ENCODE measurements at places on chromosomes 7 and 10.

GRCh38 chr10:114057855-114058254 lies 14.2 kb downstream of the ADRB1 start:
- DNase-seq = no peak

GRCh38 chr7:70071766-70072165 lies 473.5 kb downstream of the AUTS2 start:
- no peak for DNase-seq

- no peak for DNase-seq
Measured at GRCh38 chr7:138618933-138619332, 82.2 kb downstream of the SVOPL start.

- DNase-seq = peak; percentile 49
Measured at GRCh38 chr10:126924915-126925300, 19.7 kb downstream of the DOCK1 start.

DNA sequence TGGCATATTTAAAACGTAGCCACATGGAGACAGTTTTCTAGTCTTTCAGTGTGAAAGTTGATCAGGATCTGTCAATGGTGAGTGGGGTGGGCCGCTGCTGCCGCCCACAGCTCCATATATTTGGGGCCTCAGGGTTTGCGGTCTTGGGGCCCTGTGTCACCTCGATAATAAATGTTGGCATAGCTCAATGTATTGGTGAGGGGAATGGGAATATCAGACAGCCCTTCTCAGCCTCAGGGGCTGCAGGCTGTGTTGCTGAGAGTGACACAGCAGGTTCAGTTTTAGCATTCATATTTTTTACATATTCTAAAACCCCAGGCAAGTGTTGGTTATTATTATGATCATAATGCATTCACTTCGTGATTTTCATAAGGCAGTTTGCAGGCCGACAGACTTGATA lies 5.3 kb downstream of the CDH23 start:
- no peak for DNase-seq

DNA sequence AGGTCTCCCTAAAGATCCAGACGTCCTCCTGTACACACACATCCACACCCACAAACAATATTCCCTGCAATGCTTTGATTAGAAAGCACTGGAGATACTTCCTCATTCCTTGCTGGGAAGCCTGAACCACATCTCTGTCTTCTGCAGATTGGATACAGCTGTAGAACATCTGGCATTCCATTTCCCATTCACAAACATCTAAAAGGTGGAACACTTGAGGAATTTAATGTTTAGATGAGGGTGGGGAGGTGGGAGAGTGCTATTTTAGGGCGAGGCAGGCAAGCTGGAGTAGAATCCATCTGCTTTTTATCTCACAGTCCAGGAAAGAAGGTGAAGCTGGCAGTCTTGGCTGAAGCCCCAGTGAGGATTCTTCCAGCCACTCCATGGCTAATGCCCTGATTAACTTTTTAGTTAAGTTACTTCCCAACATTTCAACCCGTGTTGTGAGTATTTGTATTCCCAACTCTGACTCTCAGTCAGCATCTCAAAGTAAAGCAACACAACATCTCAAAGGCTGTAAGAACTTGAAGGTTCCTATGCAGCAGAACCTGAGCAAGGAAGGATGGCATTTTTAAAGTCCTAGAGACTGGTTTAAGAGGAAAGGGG lies 46.1 kb downstream of the CYTH3 start:
- no peak for DNase-seq
